Activated CD4-positive, alpha-beta T cell treated with anti-CD3 and anti-CD28 coated beads, Interleukin-2, amount 50 U/mL, for 24 hours (primary cell): ENCODE measurements at places on chromosomes 16 and 17.

DNA sequence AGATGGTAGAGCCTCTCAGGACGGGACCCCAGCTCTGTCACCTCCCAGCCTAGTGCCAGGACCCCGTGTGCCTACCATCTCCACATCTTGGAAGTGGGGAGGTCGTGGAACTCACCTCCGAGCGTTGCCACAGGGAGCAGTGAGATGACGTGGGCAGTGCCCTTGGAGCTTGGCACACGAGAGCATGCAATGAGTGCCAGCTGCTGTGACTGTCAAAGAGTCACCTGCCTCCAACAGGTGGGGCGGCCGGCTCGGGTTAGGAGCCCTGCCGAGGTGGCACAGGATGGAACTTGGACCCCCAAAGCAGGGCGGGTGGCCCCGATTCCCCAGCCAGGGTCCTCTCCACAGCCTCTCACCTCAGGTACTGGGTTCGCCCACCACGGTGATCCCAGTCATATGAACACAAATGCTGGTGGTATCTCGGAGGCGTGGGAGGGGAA is 5.5 kb downstream of the VPS4A start:
- no peak for DNase-seq

DNA sequence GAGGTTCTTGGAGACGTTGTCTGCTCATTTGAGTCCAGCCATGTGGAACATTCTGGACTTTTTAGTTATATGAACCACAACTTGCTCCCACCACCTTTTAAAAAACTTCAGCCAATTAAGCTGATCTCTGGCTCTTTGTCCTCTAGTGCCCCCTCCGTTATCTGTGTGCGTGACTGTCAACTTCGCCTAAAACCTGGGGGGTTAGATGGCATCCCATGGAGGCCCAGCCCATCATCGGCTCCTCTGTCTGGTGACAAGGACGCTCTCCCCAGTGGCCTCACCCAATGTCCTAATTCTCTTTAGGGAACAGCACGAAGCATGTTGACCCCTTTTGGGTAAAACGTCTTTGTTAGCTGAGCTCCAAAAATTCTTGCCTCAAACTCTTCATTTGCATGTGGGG is 341.0 kb upstream of the TNRC6C start:
- no peak for DNase-seq

DNA sequence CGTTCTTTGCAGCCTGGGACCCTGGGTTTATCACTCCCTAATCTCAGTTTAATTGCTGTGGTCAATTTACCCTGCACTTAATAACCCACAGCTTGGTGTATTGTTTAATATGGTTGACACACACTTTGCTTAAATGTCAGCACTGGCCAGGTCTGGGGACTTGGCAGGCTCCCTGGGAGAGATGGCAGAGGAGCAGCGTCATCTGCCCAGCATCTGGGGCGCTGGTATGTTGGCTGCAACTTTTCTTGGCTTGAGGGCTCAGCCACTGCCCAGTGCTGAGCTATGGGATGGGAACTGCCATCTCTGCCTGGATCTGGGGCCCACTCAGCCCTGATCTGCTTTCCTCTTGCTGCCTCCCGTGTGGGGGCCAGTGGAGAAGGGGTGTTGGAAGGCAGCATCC is 115.7 kb upstream of the IRX3 start:
- no peak for DNase-seq

- no peak for DNase-seq
Measured at GRCh38 chr16:19119564-19119963, 5.8 kb downstream of the ITPRIPL2 start.

DNA sequence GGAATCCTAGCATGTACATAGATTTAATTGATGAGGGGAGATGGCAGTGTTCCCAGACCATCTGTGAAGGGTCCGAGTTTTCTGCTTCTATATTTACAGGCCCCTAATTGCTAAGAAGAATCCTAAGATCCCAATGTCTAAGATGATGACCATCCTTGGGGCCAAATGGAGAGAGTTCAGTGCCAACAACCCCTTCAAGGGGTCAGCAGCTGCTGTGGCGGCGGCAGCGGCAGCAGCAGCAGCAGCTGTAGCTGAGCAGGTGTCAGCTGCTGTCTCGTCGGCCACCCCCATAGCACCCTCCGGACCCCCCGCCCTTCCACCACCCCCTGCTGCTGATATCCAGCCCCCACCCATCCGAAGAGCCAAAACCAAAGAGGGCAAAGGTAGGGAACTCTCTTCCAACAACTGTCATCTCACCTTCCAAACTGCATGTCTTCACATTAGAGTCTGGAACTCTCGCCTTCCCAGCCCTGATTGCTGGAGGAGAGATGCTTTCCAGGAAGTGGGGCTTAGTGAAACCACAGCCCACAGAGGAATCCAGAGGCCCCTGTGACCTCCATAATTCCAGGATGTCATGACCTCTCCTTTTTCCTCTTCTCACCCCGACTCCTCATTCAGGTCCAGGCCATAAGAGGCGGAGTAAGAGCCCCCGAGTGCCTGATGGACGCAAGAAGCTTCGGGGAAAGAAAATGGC is 4.7 kb downstream of the CHD3 start:
- no peak for DNase-seq

GRCh38 chr16:14462811-14463210 is 167.2 kb downstream of the PARN start:
- no peak for DNase-seq

- no peak for DNase-seq
Measured at GRCh38 chr17:14474591-14474990, 173.7 kb downstream of the HS3ST3B1 start.

DNA sequence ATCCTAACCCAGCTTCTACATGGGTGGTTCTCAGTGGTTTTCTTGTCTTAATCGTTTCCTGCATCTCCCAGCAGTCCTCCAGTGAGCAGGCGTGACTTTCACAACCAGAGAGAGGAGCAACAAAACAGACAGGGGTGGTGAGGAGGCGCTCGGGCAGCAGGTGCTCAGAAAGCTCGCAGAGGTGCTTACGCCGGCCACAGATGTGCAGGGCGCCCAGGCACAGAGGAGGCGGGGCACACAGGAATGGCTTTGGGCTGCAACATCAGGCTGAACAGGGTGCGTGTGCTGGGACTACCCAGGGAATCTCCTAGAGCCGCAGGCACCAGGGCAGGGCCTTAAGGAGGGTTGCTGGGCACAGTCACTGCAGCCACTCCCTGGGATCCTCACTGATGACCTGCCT is 32.6 kb downstream of the KLHDC4 start:
- no peak for DNase-seq

GRCh38 chr16:3049921-3050481 is 3.6 kb downstream of the MMP25 start:
- DNase-seq: no peak
